ENCODE measurements at places on chromosomes 3 and 15.

DNA sequence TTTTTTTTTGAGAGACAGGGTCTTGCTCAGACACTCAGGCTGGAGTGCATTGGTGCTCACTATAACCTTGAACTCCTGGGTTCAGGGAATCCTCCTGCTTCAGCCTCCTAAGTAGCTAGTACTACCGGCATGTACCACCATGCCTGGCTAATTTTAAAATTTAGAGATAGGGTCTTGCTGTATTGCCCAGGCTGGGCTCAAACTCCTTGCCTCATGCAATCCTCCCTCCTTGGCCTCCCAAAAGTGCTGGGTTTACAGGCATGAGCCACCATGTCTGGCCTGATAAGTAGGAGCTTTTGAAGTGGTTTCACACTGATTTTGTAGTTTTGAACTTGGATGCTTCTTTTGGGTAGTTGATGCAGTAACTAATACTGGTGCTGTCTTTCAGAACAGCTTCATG is 7.8 kb downstream of the MAP2K1 start:
- no peak for DNase-seq

GRCh38 chr15:29424118-29424517 is 154.5 kb upstream of the NSMCE3 start:
- no peak for DNase-seq

GRCh38 chr15:91787198-91787597 is 66.3 kb upstream of the SLCO3A1 start:
- DNase-seq, result no peak

DNA sequence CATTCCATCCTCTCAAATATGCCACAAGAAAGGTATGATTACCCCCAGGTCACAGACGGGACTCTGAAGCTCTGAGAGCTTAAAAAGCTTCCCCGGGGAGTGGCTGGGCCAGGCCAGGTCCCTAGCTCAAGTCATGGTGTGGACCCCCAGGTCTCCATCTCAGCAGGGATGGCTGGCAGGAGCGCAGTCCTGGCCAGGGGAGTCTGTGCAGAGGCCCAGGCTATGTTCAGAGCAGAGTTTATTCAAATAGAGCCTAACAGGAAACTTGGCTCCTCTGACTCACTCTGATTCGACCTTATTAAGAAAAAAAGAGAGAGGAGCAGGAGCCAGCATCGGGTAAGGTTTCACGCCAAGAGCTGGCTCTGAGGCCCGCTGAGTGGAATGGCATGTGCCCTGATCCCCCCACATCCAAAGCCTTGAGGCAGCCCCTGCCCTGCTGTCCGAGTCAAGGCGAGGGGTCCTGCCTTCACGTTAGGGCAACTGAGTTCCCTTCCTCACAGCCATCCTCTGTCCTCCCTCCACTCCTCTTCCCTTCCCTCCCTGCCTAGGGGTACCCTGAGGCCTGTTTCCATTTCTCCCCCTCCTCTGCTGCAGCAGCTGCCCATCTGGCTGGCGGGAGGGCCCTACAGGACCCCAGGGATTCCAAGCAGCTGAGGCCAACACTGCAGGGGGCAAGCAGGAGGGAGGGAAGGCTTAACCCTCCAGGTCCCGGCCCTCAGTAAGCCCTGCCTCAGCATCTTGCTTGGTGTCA is 1.9 kb upstream of the LOXL1 start:
- DNase-seq, result no peak

- no peak for DNase-seq
These were observed 6.6 kb downstream of the OXTR start for GRCh38 chr3:8762607-8763377.

DNA sequence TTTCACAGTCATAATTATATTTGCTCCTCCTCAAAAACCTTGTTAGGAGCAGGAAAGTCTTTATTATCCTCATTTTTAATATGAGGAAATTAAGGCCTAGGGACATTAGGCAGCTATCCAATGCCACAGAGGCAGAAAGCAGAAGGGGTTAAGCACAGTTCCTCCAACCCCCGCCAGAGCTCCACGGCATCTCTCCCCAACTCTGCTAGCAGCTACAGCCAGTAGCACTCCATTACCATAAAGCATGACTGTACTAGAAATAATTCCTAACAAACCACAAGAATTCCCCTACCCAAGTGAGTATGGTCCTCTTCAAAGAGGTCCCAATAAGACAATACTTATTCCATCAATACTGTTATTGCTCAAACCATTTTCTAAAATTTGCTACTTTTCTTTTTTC is 9.8 kb downstream of the HEG1 start:
- no peak for DNase-seq

GRCh38 chr3:9007928-9008327 is 44.7 kb upstream of the RAD18 start:
- DNase-seq, result no peak

- DNase-seq, result no peak
These were observed 15.9 kb downstream of the MYZAP start for GRCh38 chr15:57607570-57608000.

DNA sequence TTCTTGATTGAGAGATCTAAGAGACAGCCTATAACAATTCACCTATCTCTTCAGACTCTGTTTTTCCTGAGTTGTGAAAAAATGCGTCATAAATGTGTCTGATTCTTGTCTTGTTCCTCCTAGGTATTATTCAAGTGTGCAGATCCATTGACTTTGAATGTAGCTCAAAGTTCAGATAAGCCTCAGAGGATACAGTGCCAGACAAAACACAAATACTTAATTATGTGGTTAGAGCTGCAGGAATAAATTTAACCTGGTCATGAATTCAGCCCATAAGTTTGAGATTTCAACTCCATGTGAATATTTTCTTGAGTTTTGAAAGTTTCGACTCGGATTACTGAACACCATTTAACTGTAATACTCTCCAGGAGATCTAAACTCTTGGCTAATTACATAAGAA is 174.0 kb downstream of the ECT2 start:
- DNase-seq, result no peak

GRCh38 chr15:25795061-25795460 is 68.1 kb downstream of the ATP10A start:
- DNase-seq, result no peak

DNA sequence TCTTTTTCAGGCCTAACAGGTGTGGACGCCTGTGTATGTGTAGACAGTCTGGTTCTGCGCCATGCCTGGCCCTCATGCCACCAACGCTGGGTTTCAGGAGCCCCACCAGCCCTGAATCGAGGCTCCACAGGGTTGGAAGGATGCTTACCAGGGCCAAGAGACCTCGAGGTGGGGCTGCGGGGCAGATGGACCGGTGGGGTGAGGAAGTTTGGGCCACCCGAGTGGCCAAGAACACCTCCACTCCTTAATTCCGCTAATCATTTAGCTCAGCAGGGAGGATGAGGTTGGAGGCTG is 6.0 kb upstream of the ONECUT1 start:
- DNase-seq, result no peak

DNA sequence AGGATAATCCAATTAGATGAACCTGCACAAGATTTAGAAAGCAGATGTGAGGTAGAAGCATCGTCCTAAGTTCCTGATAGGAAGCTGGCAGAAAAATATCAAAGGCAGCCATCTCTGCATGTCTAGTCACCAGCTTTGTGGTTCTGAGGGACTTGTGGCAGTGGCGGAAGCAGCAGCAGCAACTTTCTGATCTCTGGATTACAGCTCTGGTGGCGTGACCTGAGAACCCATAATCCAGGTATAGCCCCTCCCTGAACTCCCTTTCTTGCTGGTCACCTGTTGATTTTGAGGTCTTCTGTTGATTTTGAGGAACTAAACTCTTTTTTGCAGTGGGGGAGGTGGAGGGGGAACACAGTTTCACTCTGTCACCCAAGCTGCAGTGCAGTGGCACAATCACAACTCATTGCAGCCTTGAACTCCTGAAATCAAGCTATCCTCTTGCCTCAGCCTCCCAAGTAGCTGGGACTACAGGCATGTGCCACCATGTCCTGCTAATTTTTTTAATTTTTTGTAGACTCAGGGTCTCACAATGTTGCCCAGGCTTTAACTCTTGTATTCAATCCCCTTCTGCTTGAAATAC is 7.9 kb downstream of the FSIP1 start:
- peak; percentile 17 for DNase-seq

- DNase-seq, result no peak
These were observed 38.5 kb downstream of the TPRG1 start for GRCh38 chr3:189210251-189210770.

DNA sequence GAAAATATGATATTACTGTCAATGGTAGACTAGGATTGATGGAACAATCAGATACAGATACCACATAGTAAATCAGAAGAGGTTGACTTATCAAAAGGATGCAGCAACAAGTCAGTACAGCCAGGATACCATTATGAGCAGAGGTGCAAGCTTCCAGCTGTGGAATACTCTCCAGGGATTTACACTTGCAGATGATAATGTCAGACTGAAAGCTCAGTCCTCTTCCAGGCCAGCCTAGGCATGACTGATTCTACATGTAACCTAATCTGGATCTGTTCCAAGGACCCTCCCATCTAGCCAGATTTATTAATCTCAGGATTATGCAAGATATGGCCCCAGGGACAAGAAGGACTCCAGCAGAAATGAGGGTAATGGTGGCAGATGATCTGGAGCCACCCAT is 8.2 kb downstream of the FILIP1L start:
- no peak for DNase-seq

GRCh38 chr15:25244731-25245585 is 193.9 kb downstream of the UBE3A start:
- DNase-seq, result peak; percentile 6

DNA sequence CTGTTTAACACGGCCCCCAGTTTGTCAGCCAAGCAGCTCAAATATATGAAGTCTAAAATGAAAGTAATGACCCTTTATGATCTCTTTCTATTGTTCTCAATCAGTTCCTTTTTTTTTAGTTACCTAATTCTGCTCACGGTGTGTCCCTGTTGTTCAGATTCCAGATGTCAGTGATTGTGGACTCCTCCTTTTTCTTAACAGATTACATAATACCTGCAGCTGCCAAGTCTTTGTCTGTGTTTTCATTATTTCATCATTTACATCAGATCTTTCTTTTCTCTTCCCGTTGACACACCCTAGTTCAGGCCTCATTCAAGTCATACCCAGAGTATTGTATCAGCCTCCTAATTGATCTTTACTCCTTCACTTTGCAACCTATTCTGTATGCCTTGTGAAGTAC is 56.1 kb upstream of the SKIL start:
- no peak for DNase-seq

GRCh38 chr3:69385723-69386555 is at the start of gene FRMD4B:
FRMD4B (minus strand) TSS chr3:69386088; CDS start chr3:69385989, 99 bp downstream.
- DNase-seq, result peak; percentile 12

DNA sequence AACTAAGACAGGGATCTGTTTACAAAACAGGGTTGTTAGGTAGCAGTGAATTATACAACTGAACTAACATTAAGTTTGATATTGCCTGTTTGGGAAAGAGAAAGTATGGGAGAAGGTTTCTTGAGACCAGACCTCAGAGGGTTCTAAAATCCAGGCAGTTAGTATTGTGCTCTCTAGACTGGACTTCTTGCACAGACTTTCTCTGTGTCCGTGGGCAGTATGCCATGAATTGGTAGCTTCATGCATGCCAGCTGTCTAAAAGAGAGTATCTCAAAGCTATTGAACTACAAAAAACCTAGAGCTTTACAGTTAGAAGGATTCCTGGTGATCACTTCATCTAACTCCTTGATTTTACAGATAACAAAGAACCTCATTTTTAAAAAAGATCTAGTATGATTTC is 12.5 kb downstream of the SAMD7 start:
- DNase-seq, result no peak

GRCh38 chr3:123547881-123548519 is 36.9 kb downstream of the HACD2 start:
- no peak for DNase-seq

GRCh38 chr3:4063916-4064574 is 239.1 kb upstream of the SETMAR start:
- no peak for DNase-seq

DNA sequence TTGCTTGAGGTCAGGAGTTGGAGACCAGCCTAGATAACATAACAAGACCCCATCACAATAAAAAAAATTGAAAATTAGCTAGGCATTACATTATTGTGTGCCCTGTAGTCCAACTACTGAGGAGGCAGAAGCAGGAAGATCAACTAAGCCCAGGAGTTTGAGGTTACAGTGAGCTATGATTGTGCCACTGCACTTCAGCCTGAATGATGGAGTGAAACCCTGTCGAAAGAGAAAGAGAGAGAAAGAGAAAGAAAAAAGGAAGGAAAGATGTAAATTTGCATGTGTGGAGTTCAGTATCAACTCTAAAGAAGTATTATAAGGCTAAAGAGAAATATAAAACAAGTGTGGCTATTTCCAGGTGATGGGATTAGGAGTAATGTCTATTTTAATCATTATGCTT is 661.4 kb downstream of the RBMS3 start:
- DNase-seq, result no peak

GRCh38 chr3:147398813-147399534 is 7.4 kb downstream of the ZIC4 start:
- no peak for DNase-seq

GRCh38 chr15:75891895-75892294 is 11.8 kb upstream of the FBXO22 start:
- DNase-seq, result no peak

DNA sequence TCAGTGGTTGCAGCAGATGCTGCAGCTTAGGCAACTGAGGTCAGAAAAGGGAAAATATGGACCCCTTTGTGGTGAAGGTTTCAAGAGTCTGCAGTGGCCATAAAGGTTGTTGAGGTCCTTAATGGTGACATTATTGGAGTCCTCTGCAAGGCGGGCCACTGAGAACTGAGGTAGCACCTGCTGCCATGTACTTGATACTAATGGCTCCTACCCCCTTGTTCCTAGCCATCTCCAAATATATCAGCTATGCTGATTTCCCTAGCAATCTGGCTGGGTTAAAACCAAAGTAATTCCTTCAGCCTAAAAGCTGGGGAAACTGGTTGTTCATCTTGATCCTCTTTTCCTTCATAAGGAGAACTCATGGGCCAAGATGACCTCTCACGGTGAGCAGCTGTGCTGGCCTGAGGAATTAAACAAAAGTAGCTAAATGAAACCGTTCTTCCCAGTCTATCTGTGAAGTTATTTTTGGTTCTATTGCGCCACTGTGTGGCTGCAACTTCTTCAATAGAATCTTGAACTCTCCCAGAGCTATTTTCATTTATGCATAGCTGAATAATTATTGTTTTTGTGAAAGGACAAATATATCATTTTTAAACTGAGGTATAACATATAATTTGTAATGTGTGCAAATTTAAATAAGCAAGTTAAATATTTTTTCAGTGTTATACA is 76.1 kb upstream of the PLSCR4 start:
- no peak for DNase-seq

GRCh38 chr15:78808550-78808949 is 2.7 kb downstream of the ADAMTS7 start:
- no peak for DNase-seq

GRCh38 chr3:112013784-112014143 is 15.0 kb downstream of the TAGLN3 start:
- DNase-seq, result no peak

GRCh38 chr3:23537101-23537551 is 268.6 kb upstream of the UBE2E1 start:
- no peak for DNase-seq

DNA sequence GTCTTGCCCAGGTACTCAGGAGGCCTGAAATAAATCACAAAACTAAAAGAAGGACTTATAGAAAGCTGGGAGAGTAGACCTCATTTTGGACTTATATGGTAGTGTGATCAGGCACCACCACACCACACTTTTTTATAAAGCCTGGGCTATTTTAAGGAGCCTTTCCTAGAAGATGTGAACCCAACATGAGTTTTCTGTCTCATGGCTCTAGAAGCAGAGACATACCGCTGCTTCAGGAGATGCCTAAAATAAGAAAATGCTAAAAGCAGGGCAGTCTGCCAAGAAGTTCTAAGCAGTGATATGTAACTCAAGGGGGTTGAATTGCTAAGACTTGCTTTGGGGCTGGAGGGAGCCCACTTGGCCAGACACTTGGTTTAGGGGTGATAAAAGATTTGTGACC is 49.6 kb downstream of the SUMF1 start:
- DNase-seq, result no peak

GRCh38 chr15:25671132-25671531 is 192.0 kb downstream of the ATP10A start:
- no peak for DNase-seq

Data from activated naive CD4-positive, alpha-beta T cell treated with anti-CD3 and anti-CD28 coated beads, Interleukin-2, amount 50 U/mL, for 16 hours (primary cell).